ENCODE measurements at places on chromosomes 5 and 9.

DNA sequence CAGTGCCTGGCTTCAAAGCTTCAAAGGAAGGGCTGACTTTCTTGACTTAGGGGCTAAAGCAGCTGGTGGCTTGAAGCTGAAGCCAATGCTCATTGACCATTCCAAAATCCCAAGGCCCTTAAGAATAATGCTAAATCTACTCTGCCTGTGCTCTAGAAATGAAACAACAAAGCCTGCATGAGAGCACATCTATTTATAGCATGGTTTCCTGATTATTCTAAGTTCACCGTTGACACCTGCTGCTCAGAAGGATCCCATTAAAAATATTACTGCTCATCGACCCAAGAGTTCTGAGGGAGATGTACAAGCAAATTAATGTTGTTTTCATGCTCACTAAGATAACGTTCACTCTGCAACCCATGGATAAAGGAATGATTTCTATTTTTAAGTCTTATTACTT is 6.7 kb downstream of the TMEM174 start:
- DNase-seq = no peak

GRCh38 chr5:80745490-80745889 is 90.7 kb upstream of the DHFR start:
- no peak for DNase-seq

- no peak for DNase-seq
Observed at GRCh38 chr9:78399153-78399552, 102.2 kb downstream of the PSAT1 start.

DNA sequence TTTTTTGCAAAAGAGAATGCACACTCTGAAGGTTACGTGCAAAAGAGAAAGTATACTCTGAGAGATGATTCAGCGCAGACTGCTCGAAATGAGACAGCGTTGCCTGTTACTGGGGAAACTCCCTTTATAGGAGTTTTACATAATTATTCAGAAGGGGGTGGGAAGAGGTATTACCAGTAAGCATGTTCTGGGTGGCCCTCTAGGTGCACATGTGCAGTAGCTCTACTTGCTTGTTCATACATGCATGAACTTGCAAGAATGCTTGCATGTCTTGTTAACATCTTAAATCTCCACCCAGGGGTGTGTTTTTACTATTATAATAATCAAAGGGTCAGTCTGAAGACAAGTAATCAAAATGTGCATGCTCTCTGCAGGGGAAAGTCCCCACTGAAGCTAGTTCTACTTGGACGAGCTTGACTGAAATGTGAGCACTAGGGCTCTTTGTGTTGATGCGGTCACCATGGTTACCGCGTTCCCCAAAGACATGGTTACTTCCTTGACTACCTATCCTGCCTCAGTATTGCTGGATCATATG is 75.5 kb downstream of the SGCD start:
- DNase-seq = no peak

GRCh38 chr9:18756712-18757125 is 276.3 kb downstream of the SAXO1 start:
- no peak for DNase-seq

DNA sequence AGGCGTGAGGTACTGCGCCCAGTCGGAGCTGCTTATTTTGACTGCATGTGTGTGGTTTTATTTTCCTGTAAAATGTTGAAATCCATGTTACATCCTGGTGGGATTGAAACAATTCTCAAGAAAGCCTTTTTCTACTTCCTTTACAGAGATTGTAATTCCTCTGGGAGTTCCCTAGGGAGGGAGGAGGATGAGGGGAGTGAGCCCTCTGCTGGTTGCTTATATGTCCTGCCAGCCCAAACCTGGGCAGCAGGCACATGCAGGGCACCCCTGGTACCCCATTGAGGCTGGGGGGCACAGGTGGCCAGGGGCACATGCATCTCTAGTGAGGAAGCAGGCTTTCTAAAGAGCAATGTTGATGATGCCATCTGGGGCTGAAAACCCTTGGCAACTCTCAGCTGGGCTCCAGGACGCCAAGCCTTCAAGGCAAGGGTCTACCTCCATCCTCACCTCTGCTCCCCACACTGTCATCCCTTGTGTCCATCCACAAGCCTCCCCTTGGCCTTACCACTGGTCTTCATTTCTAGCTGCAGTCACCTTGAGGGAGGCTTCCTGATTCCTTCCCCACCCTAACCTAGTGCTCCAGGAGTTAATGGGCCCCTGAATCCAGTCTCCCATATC is 84.7 kb upstream of the TNFSF8 start:
- peak; percentile 54 for DNase-seq

- peak; percentile 49 for DNase-seq
Observed at GRCh38 chr5:38451074-38451725, 105.2 kb downstream of the LIFR start.

DNA sequence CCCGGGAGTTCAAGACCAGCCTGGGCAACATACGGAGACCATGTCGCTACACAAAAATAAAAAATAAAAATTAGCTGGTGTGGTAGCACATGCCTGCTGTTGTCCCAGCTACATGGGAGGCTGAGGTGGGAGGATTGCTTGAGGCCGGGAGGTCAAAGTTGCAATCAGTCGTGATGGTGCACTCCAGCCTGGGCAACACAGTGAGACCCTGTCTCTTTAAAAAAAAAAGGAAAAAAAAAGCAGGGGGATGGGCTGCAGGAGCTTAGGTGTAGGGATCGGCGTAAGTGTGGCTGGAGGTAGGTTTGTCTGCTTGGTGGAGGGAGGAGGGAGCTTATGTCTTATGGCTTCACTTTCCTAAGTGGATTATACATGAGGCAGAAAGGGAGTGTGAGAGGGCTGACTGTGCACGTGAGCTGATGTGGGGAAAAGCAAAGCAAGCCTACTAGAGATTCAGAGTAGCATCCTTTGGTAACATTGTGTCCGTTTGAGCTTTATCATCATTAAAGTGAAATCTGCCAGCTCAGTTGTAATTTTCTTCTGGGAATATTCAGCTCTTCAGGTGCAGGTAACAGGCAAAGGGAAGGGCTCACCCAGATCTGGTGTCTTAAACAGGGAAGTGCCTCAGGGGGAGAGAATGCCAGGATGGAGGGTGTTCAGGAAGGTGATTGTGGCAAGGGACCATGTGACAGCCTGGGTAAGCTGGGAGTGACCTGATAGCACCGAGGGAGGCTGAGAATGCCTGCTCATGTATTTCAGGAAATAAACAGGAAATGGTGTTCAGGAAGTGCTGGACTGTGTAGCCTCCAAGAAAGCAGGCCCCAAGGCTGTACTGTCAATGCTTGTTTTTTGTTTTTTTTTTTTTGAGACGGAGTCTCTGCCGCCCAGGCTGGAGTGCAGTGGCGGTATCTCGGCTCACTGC is 17.6 kb upstream of the SETX start:
- peak; percentile 18 for DNase-seq

GRCh38 chr5:150142185-150142958 is 13.3 kb downstream of the PDGFRB start:
- DNase-seq = no peak

DNA sequence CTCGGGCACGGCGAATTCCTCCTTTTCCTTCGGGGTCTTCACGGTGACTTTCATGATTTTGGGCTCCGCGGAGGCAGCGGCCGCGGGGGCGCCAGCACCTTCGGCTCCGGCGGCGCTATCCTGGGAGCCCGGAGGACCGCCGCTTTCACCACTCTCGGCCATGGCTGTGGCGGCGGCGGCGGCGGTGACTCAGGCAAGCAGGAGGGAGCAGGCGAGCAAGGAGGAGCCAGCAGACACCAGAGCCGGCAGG is 315 bp downstream of the UBQLN1 start:
- peak; percentile 92 for DNase-seq

DNA sequence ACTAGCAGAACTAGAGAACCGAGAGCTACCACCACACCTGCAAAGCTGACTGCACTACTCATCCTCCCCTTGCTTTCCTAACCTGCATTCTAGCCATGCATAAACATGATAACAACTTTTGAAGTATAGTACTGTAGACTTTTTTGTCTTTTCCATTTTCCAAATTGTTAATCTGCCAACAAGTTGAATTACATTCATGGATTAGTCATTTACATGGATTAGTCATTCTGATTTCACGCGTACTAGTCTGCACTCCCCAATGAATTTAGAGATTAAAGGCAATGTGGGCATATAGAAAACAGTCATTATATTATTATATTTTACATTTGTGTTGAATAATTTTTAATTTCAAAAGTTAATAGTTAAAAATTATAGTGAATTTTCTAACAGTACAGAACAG is 81.4 kb downstream of the EDIL3 start:
- no peak for DNase-seq

GRCh38 chr5:172683645-172684471 is 42.8 kb downstream of the NEURL1B start:
- no peak for DNase-seq

GRCh38 chr9:120891245-120891883 is 14.4 kb upstream of the PHF19 start:
- DNase-seq = no peak

GRCh38 chr5:169341556-169341955 is 40.6 kb upstream of the SLIT3 start:
- DNase-seq = no peak

- peak; percentile 43 for DNase-seq
Observed at GRCh38 chr5:74673011-74673790, 11.8 kb upstream of the HEXB start.

DNA sequence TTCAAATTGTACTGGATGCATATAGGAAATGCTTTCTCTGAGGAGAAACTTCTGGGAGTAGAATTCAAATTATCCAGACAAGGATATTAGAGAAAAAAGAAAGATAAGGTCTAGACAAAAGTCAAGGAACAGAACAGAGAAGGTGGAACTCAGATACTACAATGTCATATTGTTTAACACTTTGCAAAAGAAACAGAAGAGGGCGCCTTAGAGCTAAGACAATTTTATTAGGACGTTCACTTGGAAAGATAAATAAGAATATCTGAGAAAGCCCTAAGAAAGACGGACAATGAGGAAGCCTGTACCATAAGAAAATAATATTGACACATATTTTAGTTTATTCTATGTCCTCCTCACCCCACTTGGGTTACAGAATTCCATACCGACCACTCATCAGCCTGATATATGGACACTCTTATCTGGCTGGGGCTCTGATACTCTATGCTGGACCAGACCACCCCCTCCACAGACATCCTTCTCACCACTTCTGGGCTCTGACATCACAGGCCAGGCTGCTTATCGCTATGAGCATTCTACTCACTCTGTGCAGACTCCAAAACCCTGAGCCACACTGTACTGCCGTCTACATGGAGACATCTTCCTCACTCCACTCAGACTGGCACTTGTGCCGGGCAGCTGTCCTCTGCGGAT is 9.1 kb upstream of the AK3 start:
- peak; percentile 46 for DNase-seq

DNA sequence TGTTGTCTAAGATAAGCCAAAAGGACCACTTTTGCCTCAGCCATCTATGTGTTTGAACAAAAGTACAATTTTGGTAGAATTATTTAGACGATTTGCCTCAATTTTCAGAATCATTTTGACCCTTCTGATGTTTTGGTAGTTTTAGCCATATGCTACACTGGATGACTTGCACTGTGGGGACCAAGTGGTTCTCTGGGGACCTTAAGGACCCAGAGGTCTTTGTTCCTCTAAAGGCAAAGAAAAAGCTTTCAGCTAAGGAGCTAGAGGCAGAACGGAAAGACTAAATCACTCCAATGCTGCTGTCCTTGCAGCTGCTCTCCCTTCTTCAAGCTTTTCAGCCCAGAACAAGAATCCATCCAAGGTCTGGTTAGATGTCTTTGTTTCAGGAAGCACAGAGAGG is 51.0 kb upstream of the APC start:
- no peak for DNase-seq

DNA sequence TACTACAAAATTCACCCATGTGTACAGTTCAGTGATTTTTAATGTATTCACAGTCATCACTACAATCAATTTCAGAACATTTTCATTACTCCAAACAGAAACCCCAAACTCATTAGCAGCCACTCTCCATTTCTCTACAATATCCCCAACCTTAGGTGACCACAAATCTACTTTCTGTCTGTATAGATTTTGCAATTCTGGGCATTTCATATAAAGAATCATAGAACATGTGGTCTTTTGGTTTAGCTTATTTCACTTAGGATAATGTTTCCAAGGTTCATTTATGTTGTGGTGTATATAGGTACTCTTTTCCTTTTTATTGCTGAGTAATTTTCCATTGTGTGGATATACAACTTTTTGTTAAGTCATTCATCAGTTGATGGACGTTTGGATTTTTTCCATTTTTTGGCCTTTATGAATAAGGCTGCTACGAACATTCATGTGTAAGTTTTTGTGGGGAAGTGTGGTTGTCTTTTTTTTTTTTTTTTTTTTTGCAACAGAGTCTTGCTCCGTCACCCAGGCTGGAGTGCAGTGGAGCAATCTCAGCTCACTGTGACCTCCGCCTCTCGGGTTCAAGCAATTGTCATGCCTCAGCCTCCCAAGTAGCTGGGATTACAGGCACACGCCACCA is 54.5 kb downstream of the DOCK8 start:
- no peak for DNase-seq

GRCh38 chr9:107815782-107816560 is 326.4 kb upstream of the KLF4 start:
- no peak for DNase-seq

DNA sequence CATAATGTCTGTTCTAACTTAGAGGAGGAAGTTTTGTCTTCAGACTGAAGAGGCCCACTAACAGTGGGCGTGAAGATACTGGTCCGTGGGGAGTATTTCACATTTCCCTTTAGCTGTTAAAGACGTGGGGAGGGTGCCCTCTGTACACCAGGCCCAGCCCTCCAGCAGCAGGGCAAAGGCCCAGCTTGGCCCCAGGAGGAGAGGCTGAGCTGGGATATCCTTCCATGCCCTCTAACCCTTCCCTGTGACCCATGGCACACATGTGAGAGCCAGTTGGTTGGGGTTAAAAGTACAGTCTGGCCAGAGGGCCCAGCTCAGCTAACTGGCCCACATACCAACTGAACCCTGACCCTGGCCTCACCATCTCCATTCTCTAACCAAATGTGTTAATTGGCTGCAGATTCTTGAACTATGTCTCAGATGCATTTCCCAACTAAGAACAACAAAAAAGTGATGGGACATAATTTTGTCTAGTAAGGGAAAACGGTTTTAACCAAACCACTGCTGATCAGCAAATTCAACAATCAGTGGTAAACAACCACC is 74.4 kb downstream of the LHFPL2 start:
- DNase-seq = no peak

DNA sequence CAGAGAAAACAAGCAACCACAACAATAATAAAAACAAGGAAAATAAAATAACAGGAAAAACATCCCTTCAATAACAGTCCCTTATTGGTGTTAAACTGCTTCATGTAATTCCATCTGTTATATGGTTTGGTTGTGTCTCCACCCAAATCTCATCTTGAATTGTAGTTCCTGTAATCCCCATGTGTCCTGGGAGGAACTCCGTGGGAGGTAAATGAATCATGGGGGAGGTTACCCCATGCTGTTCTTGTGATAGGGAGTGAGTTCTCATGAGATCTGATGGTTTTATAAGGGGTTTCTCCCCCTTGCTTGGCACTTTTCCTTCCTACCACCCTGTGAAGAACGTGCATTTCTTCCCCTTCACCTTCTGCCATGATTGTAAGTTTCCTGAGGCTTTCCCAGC is 369.8 kb downstream of the TMEM232 start:
- no peak for DNase-seq

DNA sequence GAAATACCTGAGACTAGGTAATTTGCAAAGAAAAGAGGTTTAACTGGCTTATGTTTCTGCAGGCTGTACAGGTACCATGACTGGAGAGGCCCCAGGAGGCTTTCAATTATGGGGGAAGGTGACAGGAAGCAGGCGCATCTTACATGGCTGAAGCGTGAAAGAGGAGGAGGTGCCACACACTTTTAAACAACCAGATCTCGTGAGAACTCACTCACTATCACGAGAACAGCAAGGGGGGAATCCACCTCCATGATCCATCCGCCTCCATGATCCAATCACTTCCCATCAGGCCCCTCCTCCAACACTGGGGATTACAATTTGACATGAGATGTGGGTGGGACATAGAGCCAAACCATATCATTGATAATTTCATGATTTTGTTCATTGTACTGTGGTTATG is 2.5 kb upstream of the MED27 start:
- no peak for DNase-seq
